Stimulated activated CD8-positive, alpha-beta memory T cell treated with anti-CD3 and anti-CD28 coated beads, Interleukin-12 subunit alpha, Interleukin-12 subunit beta, amount 100 ng/mL, for 1 hour (primary cell): ENCODE measurements at places on chromosomes 6 and 20.
A peak's percentile ranks its signal among the peaks of the same experiment; 100 is the strongest.

- DNase-seq, result no peak
Observed at GRCh38 chr20:50403565-50404418, 106.4 kb upstream of the PTPN1 start.

DNA sequence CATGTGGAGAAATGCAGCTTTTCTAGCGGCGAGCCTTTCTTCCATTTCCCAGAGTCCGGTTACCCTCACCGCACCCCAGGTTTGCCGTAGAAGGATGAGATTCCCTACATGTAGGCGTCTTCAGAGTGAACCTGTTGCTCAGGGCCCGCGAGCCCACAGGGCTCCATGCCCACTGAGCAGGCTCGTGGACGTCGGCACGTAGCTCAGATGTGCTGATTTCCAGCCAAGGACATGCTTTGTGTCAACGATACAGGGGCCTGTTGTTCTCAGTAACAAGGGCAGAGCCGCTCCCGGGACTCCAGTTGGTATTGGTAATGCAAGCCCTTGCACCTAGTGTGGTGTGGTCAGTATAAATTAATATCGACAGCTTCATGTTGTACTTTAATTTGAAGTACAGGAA lies 159.6 kb downstream of the MTHFD1L start:
- DNase-seq, result no peak

DNA sequence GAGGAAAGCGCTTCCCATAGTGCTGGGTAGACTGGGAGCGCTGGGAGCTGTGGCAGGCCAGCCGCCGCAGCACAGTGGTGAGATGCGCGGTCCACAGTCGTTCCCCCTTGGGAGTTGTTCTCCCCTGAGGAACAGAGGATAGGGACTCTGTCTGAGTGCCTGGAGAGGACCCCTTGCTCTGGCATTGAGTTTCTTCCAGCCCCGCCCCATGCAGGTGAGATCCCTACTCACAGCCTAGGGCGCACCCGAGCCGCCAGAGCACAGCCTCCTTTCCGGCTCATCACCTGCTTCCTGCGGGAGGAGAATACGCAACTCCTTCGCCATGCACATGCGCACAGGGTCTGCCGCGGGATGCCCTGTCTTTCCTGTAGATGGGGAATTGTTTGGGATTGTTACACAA lies 140.6 kb downstream of the PACRG start:
- no peak for DNase-seq

DNA sequence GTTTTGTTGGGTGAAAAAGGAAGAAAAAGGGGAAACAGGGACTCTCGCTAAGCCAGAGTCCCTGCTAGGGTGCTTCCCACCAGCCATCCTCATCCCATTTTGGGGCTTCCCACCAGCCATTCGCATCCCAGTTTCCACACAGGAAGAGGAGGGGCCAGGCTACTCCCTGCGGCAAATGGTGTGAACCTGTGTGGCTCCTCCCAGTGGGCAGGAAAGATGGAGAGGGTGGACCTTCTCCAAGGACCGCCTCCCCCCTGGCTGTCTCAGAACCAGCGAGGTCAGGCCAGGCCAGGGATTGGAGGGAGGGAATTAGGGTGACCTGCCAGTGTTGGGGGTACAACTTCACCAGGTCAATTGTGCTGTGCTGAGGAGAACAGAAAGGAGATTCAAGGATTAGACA lies 326.9 kb downstream of the PACRG start:
- DNase-seq, result no peak

GRCh38 chr6:157755746-157756411 lies 67.2 kb upstream of the SNX9 start:
- DNase-seq, result peak; percentile 26

DNA sequence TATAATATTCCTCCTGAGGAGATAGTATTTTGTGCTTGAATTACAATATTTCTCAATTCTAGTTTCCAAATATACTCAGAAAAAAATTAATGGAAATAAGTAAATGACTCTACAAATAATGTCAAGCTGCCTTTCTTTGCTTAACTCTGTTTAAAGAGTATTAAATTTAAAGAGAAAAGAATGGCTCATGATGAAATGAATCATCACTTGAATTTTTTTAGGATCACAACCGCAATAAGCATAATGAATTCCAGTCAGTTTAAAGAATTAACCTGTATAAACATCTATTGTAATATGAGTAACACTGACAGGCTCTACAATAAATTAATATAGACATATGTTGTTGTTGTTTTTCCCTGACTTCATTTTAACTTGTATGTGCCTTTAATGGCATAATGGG lies 266.2 kb upstream of the ADGRB3 start:
- DNase-seq, result no peak

- DNase-seq, result no peak
Observed at GRCh38 chr6:110461376-110461775, 15.0 kb downstream of the SLC22A16 start.

DNA sequence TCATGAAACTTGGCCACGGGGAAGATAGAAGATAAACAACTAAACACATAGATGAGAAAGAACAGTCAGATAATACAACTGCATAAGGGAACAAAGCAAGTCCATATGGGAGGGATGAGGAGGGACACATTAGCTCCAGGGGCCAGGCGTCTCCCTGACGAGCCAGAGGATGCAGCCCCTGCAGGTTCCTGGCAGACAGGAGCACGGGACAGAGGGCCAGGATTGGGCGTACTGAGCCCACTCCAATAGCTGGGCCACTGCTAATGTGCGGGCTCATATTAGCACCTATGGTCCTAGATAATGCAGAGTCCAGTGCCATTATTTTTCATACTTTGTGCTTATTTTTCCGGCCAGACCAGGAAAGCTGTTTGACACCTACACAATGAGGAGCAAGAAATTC lies 182.9 kb downstream of the ANKRD60 start:
- DNase-seq, result no peak

- DNase-seq, result no peak
Observed at GRCh38 chr20:48066851-48067250, 281.6 kb upstream of the SULF2 start.

GRCh38 chr6:46849361-46849690 lies 56.1 kb downstream of the MEP1A start:
- no peak for DNase-seq

DNA sequence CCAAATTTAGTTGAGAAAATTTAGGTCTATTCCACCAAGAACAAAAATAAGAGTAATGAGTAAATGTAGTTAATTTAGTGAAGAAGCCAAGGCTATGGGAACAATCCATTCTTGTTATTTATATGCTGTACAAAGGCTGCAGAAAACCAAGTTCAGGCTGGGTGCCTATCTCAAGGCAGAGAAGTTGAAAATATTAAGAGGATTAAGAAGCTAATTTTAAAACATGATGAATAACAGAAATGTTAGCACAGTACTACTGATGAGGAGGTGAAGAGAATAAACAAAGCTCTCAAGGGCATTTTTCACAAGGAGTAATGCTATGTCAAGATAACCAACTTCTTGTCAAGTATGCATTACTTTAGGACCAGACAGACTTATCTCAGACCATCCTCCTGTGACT lies 68.6 kb downstream of the RCAN2 start:
- no peak for DNase-seq

DNA sequence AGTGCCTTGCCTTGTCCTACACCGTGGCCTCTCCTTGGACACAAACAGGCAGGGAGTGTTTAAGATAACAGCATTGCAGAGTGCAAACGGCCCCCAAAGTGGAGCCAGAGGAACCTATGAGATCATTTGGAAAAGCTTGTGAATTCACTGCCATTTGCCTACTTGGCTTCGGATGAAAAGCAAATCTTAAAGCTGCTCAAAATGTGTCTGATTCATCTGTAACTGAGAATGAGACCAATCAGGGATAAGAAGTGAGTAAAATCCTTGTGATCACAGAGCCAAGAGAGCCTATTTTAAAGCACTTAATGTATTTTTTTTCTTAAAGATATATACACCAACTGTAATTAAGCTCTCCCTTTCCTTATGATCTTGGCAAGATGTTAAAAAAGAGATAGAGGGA lies 65.7 kb upstream of the BACH2 start:
- no peak for DNase-seq

DNA sequence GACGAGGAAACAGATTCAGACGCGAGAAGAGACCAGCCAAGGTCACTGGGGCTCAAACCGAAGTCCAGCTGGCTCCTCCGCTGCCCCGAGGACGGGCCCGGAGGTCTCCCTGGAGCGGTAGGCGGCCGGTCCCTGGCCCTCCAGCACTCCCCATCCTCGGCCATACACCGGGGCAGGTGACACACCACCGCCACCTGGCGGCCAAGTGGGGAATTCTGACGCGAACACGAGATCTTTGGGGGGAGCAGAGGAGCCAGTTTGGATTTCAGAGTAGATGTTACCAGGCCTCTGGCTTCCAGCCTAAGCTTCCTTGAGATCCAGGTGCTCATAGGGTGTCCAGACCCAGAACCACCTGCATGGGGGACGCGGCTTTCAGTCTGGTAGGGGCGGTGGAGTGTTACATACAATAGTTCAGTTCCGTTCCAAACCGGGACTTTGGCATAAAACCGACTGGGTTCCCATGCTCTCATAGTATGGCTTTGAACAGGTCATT lies 16.1 kb downstream of the BPIFB1 start:
- DNase-seq, result peak; percentile 62
